ENCODE measurements at places on chromosomes 4 and X. TPM values are rescaled to one million over a fixed set of nuclear protein-coding genes. Genes with fewer than 3 reads are reported as not detected.

Gene MAGEA1
- not detected for total RNA-seq

Gene FGB
- total RNA-seq = not detected

Gene RNF150
- 47.7 TPM for total RNA-seq

Gene OPN1LW
- 1.5 TPM for total RNA-seq

Gene SLC10A4
- total RNA-seq = 3.1 TPM

Gene CLCN4
- 53.7 TPM for total RNA-seq

Gene CT45A10
- total RNA-seq = not detected

Gene DKK2
- total RNA-seq = 54.8 TPM

Gene XAGE1A
- not detected for total RNA-seq

Gene PPID
- 25.5 TPM for total RNA-seq

Gene ATP1B4
- 19.1 TPM for total RNA-seq

Gene TLR7
- total RNA-seq = 1.1 TPM

Gene TCEAL7
- 71.6 TPM for total RNA-seq

Gene SAGE1
- not detected for total RNA-seq

Gene KIAA1210
- total RNA-seq = 0.33 TPM

Gene SFRP2
- 103 TPM for total RNA-seq

Gene PARM1
- total RNA-seq = 47.4 TPM

Gene FAM9B
- not detected for total RNA-seq

Gene TENM3
- 88.6 TPM for total RNA-seq

Gene AMER1
- total RNA-seq = 9.8 TPM

Gene ARR3
- total RNA-seq = 9.8 TPM

Gene VAMP7
- 29.3 TPM for total RNA-seq

Gene MEPE
- not detected for total RNA-seq

Gene CFAP299
- 4.3 TPM for total RNA-seq

Gene CASP6
- total RNA-seq = 34.6 TPM

Gene ITIH6
- 0.11 TPM for total RNA-seq

Gene ABCG2
- 20.2 TPM for total RNA-seq

Gene EGFL6
- 75.3 TPM for total RNA-seq

Gene GASK1B
- 46.1 TPM for total RNA-seq

Gene VSIG4
- total RNA-seq = 10.9 TPM

Gene ATP10D
- 27.5 TPM for total RNA-seq

Gene SLIT2
- 46.3 TPM for total RNA-seq

Gene GAGE12H
- not detected for total RNA-seq
